H1 (cell line): ENCODE measurements at places on chromosomes 6 and 20.
A peak's percentile ranks its signal among the peaks of the same experiment; 100 is the strongest.

- DNase-seq, result no peak
These were observed 15.6 kb downstream of the GABRR2 start for GRCh38 chr6:89299466-89299850.

GRCh38 chr6:140462453-140463311 is 1088.2 kb upstream of the CITED2 start:
- no peak for DNase-seq

GRCh38 chr20:49562311-49563014 is 5.5 kb downstream of the PTGIS start:
- DNase-seq, result no peak

DNA sequence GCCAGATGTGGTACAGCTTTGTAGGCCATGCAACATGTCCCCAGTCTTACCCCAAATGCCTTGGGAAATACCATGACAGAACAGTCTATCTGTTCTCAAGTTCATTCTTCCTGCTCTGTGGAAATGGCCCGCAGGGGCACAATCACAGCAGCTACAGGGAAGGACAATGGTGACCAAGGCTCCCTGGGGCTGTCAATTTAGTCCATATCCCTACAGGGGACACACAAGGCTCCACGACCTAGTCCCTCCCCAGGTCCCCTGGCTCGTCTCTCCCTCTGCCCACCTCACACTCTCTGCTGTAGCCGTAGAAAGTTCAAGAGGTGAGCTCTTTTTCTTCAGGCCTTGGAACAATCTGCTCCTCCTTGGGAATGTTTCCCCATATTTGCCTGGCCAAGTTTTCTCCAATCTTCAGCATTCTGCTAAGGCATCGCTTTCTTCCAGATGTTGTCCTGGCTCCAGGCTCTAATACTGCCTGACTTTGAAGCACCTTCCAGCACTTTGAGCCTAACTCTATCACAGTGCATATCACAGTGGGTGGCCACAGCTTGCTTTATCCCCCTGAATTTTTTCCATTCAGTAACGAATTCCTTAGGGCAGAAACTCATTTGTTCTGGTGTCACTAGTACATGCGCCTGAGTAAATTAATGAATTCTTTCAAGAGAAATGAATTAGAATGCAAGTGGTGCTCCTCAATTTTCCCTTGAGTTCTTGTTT is 92.6 kb downstream of the MAP3K7 start:
- no peak for DNase-seq

- peak; percentile 56 for DNase-seq
These were observed 4.1 kb downstream of the MAP1LC3A start for GRCh38 chr20:34562641-34563040.

- peak; percentile 15 for DNase-seq
These were observed 114.4 kb upstream of the PRND start for GRCh38 chr20:4607287-4607713.

- no peak for DNase-seq
These were observed 765 bp upstream of the GMDS start for GRCh38 chr6:2245877-2246863.

- DNase-seq, result no peak
These were observed 229.7 kb upstream of the MOCS1 start for GRCh38 chr6:40163924-40164323.

DNA sequence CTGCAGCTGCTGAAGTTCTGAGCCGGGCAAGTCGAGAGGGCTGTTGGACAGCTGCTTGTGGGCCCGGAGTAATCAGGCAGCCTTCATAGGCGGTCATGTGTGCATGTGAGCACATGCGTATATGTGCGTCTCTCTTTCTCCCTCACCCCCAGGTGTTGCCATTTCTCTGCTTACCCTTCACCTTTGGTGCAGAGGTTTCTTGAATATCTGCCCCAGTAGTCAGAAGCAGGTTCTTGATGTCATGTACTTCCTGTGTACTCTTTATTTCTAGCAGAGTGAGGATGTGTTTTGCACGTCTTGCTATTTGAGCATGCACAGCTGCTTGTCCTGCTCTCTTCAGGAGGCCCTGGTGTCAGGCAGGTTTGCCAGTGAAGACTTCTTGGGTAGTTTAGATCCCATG is 21.2 kb upstream of the MAPK13 start:
- no peak for DNase-seq

GRCh38 chr20:19761841-19762240 is 3.8 kb downstream of the RIN2 start:
- no peak for DNase-seq

GRCh38 chr20:58551631-58552030 is 36.4 kb upstream of the APCDD1L start:
- DNase-seq, result peak; percentile 20

DNA sequence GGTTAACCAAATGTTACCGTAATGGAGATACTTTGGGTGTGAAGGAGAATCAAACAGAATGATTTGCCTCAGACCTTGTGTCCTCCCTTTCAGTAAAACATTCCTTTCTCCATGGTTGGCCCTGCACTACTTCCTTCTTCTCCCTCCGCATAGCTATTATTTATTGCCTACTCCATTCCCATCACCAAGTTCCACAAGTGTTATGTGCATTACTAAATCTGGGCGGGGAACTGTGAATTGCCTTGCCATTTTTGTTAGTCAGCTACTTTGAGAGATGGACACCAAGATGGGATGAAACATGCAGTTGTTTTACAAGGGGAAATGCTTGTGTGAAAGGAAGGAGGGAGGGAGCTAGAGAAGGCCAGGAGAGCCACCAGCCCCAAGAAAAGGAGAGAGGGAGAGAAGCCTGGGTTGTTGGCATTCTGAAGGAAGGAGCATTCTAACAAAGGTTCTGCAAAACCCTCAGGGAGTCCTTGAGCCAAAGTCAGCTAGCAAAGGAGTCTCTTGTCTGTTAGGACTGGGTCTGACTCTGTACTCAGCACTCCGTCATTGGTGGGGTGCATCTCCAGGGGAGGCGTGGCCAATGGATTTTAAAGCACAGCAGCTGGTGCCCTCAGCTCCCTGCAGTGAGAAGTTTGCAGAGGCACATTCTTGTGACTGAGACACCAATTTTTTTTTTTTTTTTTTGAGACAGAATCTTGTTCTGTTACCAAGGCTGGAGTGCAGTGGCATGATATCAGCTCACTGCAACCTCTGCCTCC is 83.6 kb upstream of the CHD6 start:
- no peak for DNase-seq

- no peak for DNase-seq
These were observed 16.8 kb upstream of the EEF1A1 start for GRCh38 chr6:73537677-73538076.

GRCh38 chr6:152472325-152472724 is 164.8 kb downstream of the SYNE1 start:
- DNase-seq, result no peak

DNA sequence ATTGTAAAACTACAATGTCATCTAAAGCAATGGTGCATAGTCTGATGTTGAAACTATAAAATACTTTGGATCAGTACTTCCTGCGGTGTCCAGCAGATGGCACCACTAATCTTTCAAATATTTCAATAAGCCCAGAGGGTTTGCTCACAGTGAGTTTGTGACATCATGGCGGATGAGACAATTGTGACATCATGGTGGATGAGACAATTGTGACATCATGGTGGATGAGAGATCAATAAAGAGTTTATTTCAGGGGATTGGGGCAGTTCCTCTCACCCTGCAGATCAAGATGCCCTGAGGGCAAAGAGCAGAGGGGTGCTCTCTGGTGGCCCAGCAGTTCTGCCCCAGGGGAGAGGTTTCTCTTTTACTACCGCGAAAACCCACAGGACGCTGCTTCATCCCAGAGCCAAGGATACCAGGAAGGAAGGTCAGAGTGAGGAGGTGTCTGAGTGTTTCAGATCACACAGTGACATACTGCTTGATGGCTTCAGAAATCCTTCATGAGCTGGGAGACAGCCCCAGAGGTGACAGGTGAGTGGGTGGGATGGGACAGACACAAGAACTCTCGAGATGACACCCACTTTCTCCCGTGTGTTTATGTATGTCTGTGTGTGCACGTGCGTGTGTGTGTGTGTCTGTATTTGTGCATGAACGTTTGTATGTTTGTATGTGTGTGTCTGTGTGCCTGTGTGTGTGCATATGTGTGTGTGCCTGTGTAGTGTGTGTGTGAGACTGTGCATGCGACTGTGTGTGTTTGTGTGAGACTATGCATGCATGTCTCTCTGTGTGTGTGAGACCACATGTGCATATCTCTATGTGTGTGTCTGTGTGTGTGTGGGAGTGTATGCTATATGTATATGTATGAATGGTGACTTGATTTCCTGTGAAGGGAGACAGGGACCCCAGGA is 7.3 kb upstream of the ULBP2 start:
- no peak for DNase-seq

DNA sequence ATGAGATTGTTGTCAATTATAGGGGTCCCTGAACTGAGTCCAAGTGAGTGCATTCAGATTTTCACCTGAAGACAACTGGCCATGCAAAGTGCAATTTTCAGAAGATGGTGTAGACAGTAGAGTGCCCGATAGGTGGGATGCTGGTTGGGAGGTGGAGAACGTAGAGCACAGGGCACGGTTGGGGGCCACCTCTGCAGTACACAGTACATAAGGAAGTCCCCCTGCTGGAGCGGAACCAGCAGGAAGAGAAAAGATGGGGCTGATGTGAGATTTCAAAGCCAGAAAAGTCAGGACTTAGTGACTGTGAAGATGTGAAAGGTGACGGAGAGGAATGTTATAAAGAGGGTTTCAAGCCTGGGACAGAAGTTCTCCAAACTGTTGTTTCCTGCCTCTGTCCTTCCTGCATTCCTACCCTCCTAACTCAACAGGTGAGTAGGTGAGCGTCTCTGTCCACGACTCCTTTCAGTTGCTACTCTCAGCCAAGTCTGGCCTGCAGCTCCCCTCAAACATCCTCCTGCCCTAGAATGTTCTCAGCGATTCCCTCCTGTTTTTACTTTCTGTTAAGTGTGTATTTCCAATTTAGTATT is 330.8 kb downstream of the PRL start:
- DNase-seq, result no peak

- DNase-seq, result no peak
These were observed 174.3 kb downstream of the TTLL2 start for GRCh38 chr6:167499161-167499660.

DNA sequence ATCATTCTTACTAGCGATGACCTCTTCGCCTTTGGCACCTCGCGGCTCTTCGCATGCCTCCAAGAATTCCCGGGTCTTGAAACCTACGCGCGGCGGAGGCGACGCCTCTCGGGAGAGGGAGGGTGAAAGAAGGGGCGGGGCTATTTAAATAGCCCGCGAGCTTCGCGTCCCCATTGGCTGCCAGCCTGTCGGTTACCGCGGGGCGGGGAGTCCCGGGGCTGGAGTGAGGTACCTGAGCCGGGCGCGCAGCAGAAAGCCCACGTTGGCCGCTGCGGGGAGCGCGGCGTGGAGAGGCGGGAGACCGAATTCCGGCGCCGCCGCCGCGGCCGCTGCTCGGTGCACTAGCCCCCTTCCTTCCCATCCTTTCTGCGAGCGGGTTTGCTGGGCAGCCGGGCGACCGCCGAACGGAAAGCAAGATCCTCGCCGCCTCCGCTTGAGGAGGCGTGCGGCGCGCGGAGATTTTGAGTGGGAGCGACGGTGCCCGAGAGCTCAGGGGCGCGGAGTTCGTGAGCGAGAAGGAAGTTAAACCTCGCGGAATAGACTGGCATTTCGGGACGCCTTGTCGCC is at the start of gene BMP6:
Gene BMP6, plus strand, starts transcription at position 251 of the 567 bp plus-strand sequence. CDS start 857 bp downstream, outside the sequence.
- peak; percentile 92 for DNase-seq

- DNase-seq, result no peak
These were observed 31.3 kb downstream of the MBOAT1 start for GRCh38 chr6:20180935-20181334.

DNA sequence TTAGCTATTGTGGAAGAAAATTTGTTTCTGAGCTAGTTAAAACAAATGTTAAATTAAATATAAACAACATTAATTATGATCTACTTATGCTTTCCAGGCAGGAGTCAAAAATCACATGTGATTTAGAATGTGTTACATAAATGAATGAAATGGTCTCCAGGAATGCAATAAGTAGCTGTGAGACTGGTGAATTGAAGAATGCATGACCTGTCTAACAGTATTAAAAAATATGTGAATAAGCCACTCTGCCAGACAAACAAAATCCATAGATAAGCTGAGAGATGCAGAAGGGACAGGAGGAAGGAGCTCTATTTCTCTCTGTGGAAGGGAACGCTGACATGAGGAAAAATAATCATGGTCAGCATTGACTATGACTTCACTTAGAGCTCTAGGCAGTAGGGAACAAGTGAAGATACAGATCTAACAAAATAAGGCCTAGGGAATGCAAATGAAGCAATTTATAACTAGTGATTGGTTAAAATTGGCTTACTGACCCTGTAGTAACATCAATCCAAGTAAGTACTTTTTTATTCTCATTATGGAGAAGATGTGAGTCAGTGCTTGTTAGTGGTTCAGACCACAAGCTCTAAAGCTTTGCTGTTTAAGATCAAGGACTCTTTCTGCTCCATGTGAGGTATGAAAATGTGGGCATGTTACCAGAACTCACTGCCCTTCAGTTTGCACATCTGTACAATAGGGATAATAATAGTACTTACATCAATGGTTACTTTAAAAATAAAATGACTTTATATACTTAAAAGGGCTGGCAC is 432.6 kb downstream of the MMUT start:
- no peak for DNase-seq

- no peak for DNase-seq
These were observed 137.7 kb upstream of the HDDC2 start for GRCh38 chr6:125439512-125439911.

GRCh38 chr6:14638906-14639761 is 521.6 kb downstream of the CD83 start:
- no peak for DNase-seq

GRCh38 chr6:74755778-74756177 is 450.1 kb downstream of the COL12A1 start:
- DNase-seq, result no peak

GRCh38 chr20:44624743-44625271 is 26.7 kb downstream of the ADA start:
- no peak for DNase-seq

DNA sequence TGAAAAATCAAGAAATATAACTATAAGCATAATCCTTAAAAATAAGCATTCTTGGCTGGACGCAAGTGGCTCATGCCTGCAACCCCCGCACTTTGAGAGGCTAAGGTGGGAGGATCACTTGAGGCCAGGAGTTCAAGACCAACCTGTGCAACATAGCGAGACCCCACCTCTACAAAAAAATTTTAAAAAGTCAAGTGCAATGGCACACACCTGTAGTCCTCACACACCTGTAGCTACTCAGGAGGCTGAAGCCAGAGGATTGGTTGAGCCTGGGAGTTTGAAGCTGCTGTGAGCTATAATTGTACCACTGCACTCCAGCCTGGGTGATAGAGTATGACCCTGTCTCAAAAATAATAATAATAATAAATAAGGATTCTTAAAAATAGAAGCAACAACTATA is 109.0 kb downstream of the KHDC1L start:
- no peak for DNase-seq
